ENCODE measurements at places on chromosomes 7 and 10.

GRCh38 chr7:116441534-116441933, 58.0 kb upstream of the CAV2 start:
- DNase-seq: no peak

GRCh38 chr7:84060760-84061261, 133.8 kb downstream of the SEMA3A start:
- DNase-seq: no peak

GRCh38 chr10:125961743-125962142, 65.4 kb downstream of the FANK1 start:
- DNase-seq: no peak

- DNase-seq: no peak
These were observed 77.9 kb downstream of the THSD7A start for GRCh38 chr7:11754123-11754522.

Measured in NCI-H2029 treated with DMSO at 0.1 percent for 48 hours (cell line).